Heart left ventricle (tissue), 16 donors: ENCODE measurements at places on chromosomes 3 and 15. TPM values are rescaled to one million over a fixed set of nuclear protein-coding genes. Genes with fewer than 3 reads are reported as not detected.
A peak's percentile ranks its signal among the peaks of the same experiment; 100 is the strongest.

- no peak for DNase-seq
Measured at GRCh38 chr3:102332934-102333333, 101.9 kb upstream of the ZPLD1 start.

Gene LSAMP
- 6.5 TPM for polyA plus RNA-seq

- DNase-seq, result no peak
Measured at GRCh38 chr3:37248164-37248563, 73.8 kb upstream of the LRRFIP2 start.

GRCh38 chr3:51375571-51375970, 9.5 kb upstream of the MANF start:
- no peak for DNase-seq

Gene ARPP19
- polyA plus RNA-seq, result 122 TPM

DNA sequence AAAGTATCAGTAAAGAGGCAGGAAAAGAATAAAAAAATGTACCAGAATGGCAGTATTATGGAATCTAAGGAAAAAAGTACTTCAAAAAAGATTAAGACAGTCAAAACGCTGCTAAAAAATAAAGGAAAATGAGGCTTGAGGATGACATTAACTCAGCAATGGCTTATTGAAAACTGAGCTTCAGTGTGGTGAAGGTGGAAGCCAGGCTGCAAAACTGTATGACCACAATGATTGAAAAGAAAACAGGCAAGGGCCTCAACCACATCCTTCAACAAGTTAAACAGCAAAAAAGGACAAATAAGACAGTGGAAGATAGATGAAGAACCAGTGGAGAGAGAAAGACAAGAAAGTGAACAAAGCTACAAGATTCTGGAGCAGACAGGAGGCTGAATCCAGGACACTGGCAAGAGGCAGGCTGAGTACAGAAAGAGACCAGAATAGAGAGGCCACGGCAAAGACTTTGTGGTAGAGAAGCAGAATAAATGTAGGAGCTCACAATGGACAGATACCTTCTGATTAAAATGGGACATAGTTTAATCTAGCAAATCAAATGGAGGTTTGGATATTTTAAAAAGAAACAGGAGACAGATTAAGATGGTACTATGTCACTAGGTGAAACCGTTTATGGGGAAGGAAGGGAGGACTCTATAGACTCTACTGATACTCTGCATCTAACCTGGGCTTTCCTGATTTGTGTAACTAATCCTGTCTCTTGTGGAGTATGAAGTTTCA, 86.1 kb downstream of the TJP1 start:
- DNase-seq, result no peak

DNA sequence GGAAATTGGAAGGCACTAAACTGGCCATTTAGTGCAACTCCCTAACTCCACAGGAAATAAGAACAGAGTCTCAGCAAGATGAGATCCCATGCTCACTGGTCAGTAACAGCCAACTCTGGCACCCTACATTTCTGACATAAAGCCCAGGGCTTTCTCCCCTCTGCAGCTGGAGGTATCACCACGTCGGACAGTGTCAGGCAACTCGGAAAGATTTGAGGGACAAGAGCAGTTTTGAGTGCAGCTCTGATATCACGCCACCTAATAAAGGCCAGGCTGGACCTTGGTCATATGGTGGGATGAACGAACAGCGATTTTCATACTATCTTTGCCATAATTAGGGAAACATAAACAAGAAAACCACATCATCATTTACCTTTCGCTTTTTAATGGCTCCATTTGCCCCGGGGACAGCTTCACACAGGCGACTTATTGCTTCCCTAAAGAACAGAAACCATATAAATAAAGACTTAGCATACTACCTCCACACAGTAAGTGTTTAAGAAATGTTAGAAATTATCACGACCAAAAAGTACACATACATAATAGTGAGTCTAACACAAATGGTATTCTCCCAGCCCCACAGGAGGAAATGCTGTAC, 12.5 kb downstream of the EID1 start:
- DNase-seq, result no peak

Gene CPOX
- polyA plus RNA-seq, result 13.1 TPM

Gene NAALADL2
- 0.23 TPM for polyA plus RNA-seq

DNA sequence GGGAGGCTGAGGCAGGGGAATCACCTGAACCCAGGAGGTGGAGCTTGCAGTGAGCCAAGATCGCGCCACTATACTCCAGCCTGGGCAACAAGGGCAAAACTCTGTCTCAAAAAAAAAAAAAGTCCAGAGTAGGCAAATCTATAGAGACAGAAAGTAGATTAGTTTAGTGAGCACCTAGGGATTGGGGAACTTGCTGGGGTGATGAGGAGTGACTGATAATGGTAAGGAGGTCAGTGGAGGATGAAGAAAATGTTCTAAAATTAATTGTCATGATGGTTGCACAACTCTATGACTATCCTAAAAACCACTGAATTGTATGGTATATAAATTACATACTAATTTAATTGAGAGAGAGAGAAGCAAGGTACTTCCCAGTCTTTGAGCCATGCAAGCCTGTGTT, 27.8 kb upstream of the LYZL4 start:
- no peak for DNase-seq

- DNase-seq, result no peak
Measured at GRCh38 chr15:53512029-53512428, 247.4 kb downstream of the WDR72 start.

DNA sequence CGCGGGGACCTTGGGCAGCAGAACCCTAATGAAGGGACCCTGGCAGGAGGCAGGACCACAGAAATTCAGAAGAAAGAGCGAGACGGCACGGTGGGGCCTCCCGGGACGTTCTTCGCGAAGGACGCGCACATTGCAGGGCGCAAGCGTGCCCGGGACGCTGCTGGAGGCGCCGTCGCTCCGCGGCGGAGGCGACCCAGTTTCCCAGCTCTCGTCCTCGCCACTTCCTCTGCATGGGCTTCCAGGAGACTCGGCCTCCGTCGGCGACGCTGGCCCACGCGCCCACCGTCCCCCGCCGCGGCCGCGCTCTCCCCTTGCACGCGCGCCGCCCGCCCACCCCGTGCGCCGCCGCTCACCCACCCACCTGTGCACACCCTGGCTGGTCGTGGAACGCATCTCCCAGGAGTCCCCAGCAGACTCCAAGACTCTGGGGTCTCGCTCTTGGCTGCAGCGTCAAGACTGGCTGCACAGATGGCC, 31.8 kb upstream of the SMAD3 start:
- peak; percentile 76 for DNase-seq

DNA sequence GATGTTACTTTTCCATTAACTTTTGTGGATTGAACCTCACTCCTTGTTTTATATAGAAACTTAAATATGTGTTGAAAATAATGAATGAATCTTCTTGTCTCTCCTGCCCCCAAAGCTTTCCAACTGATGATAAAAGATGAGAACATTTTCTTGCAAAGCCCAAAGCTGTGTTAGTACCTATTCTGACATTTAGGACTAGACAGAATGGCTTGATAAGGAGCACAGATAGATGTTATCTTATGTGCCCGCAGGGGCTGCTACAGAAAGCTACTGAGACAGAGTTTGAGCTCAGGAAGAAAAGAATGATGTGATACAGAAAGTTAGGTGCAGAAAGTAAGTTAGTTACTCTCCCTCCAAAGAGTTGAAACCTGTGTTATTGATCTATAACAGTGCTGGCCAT, 109.4 kb upstream of the ATP11B start:
- DNase-seq, result no peak

- peak; percentile 53 for DNase-seq
Measured at GRCh38 chr3:197494366-197495058, 61.3 kb downstream of the BDH1 start.

DNA sequence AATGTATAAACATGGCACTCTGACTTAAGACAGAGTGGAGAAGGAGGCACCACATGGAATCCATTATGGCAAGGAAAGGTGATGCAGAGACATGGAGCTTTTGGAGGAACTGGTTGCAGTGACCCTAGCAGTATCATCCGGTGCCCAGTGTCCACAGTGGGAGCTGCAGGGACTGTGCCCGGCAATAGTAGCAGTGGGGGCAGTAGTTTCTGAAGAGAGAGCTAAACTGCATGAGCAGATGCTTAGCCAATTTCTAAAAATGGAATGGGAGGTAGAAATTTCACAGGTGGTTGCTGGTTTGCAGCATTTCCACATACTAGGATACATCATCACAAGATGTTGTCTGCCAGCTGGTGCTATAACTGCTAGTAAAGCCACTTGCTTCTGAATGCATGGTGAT, 7.8 kb upstream of the TM2D3 start:
- no peak for DNase-seq

Gene ZNF860
- 0.14 TPM for polyA plus RNA-seq

Gene DOCK3
- 2.1 TPM for polyA plus RNA-seq

DNA sequence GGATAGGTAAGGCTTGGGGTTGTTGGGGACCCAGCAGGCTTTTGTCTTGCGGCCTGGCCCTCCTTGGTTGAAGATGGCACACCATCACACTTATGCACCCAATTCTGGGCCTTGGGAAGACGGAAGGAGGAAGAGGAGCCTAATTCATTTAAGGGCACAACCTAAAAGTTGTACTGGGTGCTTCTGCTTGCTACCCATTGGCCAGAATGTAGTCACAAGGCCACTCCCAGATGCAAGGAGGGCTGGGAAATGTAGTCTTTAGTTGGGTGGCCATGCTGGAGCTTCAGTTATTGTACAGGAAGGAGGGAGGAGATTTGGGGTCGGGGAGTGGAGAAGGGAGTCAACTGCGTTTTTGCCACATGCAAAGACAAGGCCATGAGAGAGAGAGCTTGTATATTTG, 109.2 kb downstream of the TMEM266 start:
- no peak for DNase-seq

GRCh38 chr15:22989576-22990477, 9.7 kb upstream of the CYFIP1 start:
- DNase-seq, result no peak

- no peak for DNase-seq
Measured at GRCh38 chr15:98121536-98121935, 161.0 kb downstream of the ARRDC4 start.

Gene EFCAB12
- polyA plus RNA-seq, result 0.11 TPM

Gene ADIPOQ
- 1.1 TPM for polyA plus RNA-seq

Gene CFAP44
- 1.2 TPM for polyA plus RNA-seq

DNA sequence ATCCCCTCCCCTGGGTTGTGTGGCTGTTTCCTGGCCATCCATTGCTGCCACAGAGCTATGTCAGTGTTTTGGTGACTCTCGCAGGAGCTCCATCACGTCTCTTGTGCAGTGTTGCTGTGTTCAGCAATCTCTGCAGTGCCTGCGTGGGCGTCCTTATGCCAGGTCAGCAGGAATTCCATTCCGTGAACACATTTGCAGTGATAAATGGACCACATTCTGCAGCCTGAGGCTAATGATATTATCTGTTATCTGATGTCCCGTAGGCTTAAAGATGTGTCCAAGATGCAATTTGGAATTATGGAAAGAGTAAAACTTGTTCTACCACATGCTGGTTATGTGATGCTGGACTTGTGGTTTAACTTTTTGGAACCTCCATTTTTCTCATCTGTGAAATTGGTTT, 25.5 kb upstream of the COL6A6 start:
- no peak for DNase-seq

Gene ISG20
- polyA plus RNA-seq, result 10.3 TPM

DNA sequence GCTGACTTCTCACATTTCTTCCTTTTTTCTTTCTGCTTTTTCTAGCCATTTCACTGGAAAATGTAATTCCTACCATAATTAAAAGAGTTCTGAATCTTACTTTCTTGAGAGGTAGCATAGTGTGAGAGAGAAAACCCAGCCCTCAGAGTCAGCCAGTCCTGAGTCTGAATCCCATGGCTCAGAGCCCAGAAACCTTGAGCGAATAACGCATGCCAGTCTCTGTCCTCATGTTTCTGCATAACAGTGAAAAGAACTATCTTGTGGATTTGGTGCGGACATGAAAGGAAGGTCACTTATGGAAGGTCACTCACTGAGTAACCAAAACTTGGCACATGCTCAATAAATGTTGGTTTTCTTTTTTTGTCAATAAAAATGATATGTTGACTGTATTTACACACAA, 29.3 kb upstream of the SLCO3A1 start:
- DNase-seq, result peak; percentile 74

DNA sequence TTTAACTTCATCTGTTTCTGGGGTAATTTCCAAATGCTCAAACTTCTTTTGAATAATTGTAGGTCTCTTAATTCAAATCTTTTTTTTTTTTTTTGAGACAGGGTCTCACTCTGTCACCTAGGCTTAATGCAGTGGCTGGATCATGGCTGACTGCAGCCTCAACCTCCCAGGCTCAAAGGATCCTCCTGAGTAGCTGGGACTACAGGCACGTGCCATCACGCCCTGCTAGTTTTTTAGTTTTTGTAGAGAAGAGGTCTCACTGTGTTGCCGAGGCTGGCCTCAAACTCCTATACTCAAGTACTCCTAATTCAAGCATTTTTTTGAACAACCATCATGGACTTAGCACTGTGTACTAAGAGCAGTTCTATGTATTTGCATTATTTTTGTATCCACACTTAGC, 3.8 kb upstream of the SIAH2 start:
- no peak for DNase-seq

- no peak for DNase-seq
Measured at GRCh38 chr3:52242039-52242438, 3.1 kb upstream of the TWF2 start.

Gene DPPA2
- not detected for polyA plus RNA-seq

DNA sequence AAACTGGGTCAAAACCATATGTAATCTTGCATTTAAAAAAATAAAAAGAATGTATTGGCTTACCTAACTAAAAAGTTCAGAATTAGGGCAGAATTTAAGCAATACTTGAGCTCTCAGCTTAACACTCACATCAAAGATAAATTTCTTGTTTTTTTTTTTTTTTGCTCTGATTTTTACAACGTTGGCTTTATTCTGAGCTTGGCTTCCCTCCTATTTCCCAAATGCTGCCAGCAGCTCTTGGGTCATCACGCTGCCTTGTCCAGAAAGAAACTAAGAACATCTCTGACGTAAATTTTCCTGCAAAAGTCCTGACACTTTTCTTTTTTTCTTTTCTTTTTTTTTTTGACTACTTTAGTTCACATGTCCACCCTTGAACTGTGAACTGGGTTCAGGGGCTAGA, 150.6 kb upstream of the TGFBR2 start:
- DNase-seq, result no peak

DNA sequence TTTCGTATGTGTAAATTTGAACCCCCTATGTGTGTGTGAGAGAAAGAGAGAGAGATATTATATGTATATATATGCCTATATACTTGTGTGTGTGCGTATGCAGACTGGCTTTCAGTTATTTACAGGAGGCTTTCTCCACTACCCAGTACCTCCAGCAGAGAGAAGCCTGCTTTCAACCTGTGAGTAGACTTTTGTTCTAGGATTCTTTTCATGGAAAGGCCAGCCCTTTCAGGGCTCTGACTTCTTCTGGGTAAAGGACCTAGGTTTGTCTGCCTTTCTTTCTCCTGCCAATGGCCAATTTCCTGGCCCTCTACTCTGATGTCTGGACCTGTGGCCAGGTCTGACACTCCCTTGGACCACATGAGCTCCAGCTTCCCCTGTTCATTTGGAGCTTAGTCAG, 23.8 kb downstream of the LRRC28 start:
- DNase-seq, result no peak

GRCh38 chr3:117045143-117045542, 335.6 kb downstream of the TUSC7 start:
- DNase-seq, result peak; percentile 32

Gene NANOGP8
- polyA plus RNA-seq, result not detected

Gene SCAMP2
- polyA plus RNA-seq, result 25.1 TPM
